ENCODE measurements at places on chromosomes 5 and 9.

DNA sequence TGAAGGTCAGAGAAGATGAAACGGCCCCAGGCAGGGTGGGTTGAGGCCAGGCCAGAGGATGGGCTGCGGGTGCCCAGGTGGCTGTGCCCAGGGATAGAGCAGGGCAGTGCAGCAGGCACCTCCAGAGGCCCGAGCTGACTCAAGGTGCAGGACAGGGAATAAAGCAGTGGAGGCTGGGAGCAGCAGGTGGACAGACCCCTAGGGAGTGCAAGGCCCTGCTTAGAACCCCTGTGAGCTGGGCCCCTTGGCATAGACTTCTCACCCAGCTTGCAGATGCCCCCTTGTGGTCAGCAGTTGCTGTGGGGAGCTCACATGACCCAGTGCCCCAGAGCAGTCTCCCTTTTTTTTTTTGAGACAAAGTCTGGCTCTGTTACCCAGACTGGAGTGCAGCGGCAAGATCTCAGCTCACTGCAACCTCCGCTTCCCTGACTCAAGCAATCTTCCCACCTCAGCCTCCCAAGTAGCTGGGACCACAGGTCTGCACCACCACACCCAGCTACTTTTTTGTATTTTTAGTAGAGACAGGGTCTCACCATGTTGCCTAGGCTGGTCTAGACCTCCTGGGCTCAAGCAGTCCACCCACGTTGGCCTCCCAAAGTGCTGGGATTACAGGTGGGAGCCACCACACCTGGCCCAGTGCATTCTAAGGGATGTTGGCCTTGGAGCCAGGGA lies 118.8 kb downstream of the WNK2 start:
- peak; percentile 38 for DNase-seq

DNA sequence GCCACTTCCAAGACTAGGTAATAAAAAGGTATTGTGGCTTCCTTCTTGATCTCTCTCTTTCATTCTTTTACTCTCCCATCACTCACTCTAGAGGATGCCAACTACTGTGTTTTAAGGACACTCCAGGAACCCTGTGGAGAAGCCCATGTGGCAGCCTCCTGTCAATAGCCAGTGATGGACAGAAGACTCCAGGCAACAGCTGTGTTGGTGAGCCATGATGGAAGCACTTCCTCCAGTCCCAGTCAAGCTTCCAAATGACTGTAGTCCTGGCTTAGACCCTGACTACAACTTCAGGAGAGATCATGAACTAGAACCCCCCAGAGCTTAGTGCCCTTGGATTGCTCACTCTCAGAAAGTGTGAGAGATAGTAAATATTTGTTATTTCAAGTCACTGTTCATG lies 123.9 kb downstream of the PPP2R2B start:
- no peak for DNase-seq

GRCh38 chr9:80156756-80157472 lies 585.1 kb downstream of the TLE4 start:
- DNase-seq, result no peak

- DNase-seq, result no peak
Observed at GRCh38 chr5:178290376-178290775, 57.8 kb upstream of the PHYKPL start.

GRCh38 chr9:72952381-72952690 lies 517 bp downstream of the ALDH1A1 start:
- DNase-seq, result no peak

DNA sequence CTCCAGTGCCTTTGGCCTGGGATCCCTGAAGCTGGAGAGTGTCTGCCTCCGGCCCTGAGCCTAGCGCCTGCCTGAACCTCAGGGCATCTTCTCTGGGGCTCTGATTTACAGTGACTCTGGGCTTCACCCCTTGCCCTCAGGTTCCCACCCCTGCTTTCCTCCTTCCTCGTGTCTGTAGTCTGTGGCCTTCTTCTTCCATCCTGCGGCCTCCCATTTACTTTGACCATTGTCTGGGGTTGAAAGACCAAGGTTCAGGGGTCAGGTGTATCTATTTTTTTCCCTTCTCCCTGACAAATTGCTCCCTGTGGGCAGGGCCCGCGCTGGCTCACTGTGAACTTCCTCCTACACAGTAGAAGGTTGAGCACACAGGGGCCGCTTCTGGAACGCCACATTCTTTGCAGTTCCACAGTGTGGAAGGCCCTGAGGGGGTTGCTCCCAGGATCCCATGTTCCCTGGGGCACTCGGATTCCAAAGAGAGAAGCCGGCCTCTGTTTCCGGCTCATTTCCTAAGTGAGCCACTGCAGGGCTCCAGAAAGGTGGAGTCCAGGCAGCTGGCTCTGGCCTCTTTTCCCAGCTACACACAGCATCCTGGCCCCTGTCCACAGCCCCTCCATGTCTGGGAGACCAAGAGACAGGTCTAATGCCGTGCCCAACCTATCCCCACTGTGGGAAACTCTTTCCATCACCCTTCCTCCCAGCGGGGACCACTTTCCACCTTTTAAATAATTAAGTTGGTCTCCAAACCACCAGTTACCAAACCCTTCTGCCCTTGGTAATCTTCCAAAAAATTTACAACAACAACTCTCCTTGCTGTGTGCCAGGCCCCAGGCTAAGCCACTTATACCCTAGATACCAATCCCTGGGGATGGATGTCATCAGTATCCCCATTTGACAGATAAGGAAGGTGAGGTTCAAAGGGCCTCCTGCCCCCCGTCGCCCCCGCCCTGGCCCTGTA lies 140.3 kb upstream of the IER5L start:
- no peak for DNase-seq

GRCh38 chr5:125722550-125722949 lies 700.7 kb upstream of the GRAMD2B start:
- DNase-seq, result no peak
